ENCODE measurements at places on chromosomes 7 and 10.
A peak's percentile ranks its signal among the peaks of the same experiment; 100 is the strongest.

- DNase-seq = no peak
Observed at GRCh38 chr7:47326220-47326619, 255.7 kb downstream of the TNS3 start.

DNA sequence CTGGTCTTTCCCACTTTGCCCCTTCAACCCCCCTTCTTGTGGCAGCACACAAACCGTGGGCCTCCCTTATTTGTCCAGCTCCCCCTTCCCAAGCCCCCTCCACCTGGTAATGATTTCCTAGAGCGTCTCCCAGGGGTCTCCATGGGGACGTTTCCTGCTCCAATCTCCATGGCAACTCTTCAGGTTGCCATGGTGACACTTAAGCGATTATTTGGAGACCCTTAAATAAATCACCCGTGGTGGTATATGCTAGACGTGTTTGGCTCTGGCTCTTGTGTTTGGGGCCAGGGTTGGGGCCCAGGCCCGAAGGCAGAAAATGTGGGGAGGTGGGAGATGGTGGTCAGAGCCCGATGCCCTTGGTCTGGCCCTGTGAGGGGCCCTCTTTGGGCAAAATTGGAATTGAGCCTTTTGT lies 41.1 kb upstream of the DLG5 start:
- DNase-seq = peak; percentile 78

DNA sequence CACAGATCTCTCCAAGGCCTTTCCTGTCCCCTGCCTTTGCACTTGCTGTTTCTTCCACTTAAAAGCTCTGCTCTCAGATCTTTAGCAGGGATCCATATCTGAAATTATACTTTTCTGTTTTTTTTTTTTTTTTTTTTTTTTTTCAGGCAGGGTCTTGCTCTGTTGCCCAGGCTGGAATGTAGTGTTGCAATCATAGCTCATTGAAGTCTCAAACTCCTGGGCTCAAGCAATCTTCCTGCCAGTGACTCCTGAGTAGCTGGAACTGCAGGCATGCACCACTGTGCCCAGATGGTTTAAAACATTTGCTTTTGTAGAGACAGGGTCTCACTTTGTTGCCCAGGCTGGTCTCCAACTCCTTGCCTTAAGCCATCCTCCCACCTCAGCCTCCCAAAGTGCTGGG lies 5.0 kb upstream of the TSPAN15 start:
- DNase-seq = no peak

DNA sequence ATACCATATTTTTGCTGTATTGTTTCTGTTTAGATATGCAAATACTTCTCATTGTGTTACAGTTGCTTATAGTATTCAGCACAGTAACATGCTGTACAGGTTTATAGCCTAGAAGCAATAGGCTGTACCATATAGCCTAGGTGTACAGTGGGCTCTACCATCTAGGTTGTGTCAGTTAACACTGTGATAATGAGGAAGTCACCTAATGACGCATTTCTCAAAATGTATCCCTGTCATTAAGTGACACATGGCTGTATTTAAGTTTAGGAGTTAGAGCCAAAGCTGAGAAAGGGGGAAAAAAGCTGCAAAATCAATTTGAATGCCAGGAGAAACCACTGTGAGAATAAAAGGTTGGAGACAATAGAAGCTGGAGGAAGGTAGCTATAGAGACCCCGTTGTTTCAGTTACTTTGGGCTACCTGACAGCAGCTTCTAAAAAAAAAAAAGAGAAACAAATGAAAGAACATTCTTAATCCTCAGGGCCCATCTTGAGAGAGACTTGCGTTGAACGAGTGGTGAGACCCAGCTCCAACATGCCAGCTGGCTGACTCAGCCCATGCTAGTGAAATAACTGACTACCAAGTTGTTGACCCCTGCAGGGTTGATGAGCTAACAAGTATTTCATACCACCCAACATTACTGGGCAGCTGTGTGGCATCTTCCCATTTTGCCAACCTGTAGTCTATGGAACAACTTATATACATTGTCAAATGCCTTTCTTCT lies 8.7 kb downstream of the STARD3NL start:
- no peak for DNase-seq

GRCh38 chr10:4754143-4754542 lies 71.9 kb upstream of the AKR1E2 start:
- DNase-seq = no peak

- peak; percentile 84 for DNase-seq
Observed at GRCh38 chr7:79452032-79452494, 1.4 kb downstream of the MAGI2 start.

- DNase-seq = peak; percentile 77
Observed at GRCh38 chr10:77925795-77926565, 575 bp downstream of the DLG5 start.

DNA sequence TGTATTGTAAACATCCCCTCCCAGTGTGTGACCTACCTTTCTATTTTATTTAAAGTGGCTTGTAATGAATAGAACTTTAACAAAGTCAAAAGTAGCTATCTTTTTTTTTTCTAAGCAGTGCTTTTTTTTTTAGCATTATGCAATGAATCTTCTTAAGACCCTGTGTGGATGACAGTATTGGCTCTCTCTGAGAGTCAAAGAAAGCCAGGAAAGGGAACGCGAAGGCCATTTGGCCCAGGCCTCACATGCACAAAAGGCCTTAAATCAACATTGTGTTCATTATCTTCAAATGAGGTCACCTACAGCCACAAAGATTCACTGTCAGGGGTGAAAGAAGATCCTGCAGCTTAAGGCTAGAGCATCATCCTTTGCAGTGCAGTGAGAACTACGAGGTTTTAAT lies 721.5 kb downstream of the GRID1 start:
- no peak for DNase-seq

Measured in type B pancreatic cell (in vitro differentiated cells).